ENCODE measurements at places on chromosomes 1 and 21.
A peak's percentile ranks its signal among the peaks of the same experiment; 100 is the strongest.

DNA sequence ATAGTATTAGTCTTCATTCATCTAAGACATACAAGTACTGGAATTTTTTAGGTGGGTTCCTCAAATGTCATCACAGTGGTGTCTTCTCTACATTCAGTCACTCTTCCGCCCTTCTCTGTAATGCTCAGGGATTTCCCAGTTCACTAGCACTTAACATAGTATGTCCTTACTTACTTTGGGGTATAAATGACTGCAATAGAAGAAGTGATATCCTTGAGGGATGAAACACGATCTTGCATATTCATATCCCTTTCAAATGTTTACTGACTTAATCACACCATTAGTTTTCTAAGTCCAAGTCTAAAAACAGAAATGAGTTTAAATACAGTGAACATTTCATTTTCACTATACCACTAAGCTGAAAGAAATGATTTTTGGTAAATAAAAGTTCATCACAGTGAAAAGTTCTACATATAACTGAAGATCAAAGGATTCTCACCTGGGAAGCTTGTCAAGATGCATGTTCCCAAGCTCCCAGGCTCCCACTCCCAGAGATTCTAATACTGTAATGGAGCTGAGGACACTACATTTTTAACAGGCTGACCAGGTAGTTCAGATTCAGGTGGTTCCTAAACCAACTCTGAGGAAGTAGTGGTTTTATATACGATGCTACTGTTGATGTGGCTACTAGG is 29.7 kb downstream of the MRPL39 start:
- DNase-seq = no peak

- DNase-seq = no peak
Measured at GRCh38 chr1:228463559-228464455, 23.4 kb upstream of the RNF187 start.

DNA sequence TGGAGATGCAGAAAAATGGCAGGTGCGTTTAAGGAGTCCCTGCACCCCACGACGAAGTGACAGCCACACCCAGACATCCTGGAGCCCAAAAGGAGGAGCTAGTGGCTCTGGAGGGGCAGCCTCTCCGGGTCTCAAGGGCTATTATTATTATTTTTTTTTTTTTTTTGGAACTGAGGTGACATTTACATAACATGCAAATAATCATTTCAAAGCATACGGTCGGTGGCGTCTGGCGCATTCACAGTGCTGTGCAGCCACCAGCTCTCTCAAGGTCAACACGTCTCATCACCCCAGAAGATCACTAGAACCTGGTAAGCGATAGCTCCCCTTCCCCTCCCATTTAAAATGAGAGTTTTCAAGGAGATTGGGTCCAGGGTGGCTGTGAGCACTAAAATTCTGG is 67.5 kb upstream of the PDE9A start:
- no peak for DNase-seq

GRCh38 chr1:89611721-89612120 is 21.2 kb upstream of the LRRC8C start:
- no peak for DNase-seq

DNA sequence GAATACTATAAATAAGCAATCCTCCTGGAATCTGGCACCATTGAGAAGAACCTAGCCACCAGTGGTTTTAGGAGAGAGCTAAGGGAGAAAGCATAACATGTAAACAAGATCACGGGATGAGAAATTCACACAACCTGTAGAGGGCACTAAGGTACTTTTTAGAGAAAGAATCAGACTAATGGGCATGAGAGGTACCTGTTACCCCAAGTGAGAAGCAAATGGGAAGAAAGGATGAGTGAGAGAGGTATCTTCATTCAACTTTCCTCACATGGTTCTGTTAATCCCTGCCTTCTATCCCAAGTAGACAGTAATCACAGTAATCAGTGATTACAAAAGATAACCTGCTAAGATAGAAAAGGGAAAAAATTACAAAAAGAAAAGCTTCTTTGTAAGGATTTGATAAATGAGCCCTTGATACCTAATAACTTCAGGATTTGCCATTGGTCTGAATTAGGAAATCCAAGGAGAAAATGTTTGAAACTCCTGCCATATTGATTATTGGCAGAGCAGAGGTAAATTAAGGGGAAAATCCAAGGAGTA is 251.1 kb upstream of the ADGRL2 start:
- DNase-seq = no peak

DNA sequence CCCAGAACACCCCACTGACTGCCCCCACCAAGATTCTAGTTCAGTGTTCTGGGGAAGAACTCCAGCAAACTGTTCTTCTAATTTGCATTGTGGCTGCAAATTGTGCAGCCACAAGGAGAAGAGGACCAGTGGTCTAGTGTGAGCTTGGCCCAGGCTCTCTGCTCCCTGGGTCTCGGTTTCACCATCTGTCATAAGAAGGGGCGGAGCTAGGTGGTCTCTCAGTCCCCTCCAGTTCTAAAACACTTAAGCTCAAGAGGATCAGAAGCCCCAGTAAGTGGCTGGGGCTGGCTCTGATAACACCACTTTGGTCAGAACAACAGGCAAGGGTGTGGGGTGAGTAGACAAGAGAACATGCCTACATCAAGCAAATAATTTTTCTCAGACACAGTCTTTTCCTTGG is 99.9 kb downstream of the BEND5 start:
- no peak for DNase-seq

- peak; percentile 9 for DNase-seq
Measured at GRCh38 chr1:39816415-39817090, 27.9 kb upstream of the BMP8B start.

GRCh38 chr1:147479864-147480564 is 61.3 kb upstream of the BCL9 start:
- no peak for DNase-seq

DNA sequence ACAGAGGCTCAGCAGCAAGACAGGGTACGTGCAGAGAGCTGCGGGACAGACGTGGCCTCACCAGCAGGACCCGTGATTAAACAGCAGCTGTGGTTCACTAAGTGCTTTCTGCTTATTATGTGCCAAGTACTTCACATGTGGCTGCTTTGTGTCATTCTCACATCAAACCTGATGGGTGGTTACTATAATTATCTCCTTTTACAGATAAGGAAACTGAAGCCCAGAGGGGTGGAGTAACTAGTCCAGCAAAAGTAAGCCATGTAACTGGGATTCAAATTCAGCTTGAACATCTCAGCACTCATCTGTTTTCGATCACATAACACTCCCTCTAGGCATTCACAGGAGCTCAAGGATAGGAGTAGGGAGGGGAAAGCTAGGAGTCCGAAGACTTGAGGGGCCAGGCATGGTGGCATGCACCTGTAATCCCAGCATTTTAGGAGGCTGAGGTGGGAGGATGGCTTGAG is 50.8 kb upstream of the CLIC4 start:
- no peak for DNase-seq

GRCh38 chr1:29202053-29202452 is 20.4 kb upstream of the SRSF4 start:
- no peak for DNase-seq

DNA sequence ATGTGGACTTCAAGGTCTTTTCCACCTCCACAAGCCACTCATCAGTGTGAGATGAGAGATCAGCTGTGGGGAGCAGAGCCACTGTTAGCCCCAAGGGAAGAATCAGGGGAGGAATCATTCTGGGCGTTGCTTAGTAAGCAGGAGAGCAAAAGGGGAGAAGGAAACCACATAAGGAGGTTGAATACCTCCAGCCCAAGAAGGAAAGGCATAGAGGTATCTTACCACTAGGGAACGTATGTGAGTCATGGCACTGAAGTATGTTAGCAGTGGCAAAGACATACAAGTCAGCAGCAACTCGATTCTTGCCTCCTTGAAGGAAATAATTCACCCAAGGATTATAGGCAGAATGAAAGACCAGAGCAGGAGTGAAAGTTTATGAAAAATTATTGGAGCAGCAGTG is 31.6 kb upstream of the SLC5A9 start:
- DNase-seq = no peak

- DNase-seq = no peak
Measured at GRCh38 chr21:20802201-20802600, 196.0 kb upstream of the NCAM2 start.

- no peak for DNase-seq
Measured at GRCh38 chr1:247854899-247855545, 2.0 kb upstream of the TRIM58 start.

GRCh38 chr1:17606826-17607440 is 67.4 kb downstream of the ARHGEF10L start:
- DNase-seq = no peak

DNA sequence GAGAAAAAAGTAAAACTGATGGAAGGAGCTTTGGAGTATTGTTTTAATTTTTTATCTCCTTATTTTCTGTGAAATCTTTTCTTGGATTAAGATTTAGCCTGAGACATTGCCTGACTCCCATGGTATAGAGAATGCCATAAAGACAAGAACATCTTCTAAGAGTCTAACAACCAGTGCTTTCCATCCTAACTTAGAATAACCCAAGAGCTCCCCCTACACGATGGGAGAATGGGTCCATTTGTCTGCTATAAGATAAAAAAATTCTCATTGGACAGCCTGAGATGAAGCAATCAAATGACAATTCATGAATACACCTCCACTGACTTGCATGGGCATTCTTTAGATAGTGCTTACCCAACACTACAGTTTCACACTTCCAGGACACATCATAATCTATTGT is 478.1 kb downstream of the TTLL7 start:
- DNase-seq = no peak

DNA sequence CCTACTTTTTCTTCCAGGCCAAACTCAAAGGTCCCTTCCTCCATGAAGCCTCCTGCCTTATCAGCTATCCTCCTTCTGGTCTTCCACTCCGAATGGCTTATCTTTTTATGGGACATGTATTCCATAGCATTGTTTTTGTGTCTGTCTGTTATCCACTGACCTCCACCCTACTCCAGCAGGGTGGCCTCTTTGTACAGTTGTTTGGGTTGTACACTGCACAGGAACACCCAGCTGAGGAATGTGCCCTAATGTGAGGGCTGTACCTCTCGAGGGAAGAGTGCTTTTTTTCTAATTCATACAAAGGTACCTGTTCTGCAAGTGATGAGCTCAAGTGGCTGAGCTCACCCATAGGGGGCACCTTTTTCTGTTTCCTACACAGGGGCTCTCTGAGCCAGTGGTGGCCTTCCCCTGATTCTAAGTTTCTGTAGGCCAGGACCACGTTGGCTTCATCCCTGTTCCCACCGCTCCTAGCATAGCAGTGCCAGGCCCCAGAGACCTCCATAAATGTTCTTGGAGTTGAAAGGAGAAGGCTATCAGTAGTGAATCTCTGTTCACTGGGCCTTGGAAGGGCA is 108.2 kb downstream of the FOXD2 start:
- no peak for DNase-seq

- DNase-seq = peak; percentile 32
Measured at GRCh38 chr1:113929750-113930498, 800 bp downstream of the HIPK1 start.
